ENCODE measurements at places on chromosomes 11 and 22. TPM values are rescaled to one million over a fixed set of nuclear protein-coding genes. Genes with fewer than 3 reads are reported as not detected.

DNA sequence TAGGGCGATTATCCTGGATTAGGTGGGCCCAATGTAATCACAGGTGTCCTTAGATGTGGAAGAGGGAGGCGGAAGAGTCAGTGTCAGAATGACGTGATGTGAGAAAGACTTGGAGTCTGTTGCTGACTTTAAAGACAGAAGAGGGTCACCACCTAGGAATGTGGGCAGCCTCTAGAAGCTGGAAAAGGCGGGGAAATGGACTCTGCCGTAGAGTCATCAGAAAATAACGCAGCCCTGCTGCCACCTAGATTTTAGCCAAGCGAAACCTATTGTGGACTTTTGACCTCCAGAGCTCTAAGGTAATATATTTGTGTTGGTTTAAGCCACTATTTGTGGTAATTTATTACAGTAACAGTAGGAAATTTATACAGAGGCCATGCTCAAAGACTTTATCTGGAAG is 4.8 kb downstream of the DDX10 start:
- DNase-seq: no peak

DNA sequence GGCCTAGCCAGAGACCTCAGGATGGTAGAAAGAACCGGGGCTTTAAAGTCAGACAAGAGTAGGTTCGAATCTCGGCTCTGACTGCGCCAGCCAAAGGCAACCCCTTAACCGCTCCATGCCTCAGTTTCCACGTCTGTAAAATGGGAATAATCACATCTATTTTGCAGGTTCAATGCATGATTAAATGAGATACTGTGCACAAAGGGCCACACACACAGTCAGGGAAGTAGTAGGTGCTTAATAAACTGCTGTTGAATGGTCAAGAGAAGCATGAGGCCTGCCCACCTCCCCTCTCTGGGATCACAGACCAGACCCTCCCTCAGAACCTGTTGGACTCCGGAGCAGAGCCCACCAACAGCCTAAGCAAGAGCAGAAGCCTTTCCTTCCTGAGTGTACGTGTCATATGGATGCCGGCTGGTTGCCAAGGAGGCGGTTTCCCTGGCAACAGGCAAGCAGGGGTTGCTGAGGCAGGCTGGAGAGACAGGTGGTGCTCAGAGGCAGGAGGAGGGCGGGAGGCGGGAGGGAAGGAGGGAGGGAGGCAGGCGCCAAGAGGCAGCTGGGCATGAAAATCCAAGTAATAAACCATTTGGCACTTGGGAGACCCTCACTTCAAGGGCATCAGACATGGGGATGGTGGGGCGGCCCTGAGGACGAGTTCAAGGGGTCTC is 43.9 kb downstream of the NFAM1 start:
- no peak for DNase-seq

DNA sequence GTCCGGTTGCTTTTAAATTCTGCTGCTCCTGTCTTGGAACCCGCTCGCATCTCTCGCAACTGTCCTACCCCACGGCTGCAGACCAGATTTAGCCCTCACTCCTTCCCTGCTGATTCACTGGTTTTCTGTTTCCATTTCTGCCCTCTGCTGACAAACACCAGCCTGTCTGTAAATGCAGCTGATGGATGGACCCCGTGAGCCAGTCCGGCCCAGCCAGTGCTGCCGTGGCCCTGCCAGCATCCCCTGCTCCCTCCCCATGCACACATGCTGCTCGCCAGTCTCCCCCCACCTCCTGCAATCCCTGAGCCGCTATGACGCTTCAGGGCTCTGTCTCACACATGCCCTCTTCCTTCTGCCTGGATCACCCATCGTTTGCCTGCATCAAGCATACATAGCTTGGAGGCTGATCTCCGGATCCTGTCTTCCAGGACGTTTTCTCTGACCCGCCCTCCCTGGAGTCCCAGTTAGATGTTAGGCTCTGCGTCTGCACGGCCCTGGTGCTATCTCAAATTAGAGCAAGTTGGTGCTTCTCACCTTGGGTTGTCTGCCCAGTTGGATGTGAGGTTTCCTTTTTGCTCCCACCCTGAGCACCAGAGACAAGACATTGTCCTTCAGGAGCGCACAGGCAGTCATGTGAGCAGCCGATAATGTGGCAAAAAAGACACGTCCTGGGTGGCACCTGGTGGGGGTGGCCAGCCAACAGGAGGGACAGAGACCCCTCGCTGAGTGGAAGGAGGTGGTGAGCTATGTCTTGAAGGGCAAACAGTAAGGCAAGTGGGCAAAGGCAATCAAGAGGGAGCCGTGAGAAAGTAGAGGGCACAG is 4.3 kb upstream of the ACR start:
- DNase-seq: no peak

DNA sequence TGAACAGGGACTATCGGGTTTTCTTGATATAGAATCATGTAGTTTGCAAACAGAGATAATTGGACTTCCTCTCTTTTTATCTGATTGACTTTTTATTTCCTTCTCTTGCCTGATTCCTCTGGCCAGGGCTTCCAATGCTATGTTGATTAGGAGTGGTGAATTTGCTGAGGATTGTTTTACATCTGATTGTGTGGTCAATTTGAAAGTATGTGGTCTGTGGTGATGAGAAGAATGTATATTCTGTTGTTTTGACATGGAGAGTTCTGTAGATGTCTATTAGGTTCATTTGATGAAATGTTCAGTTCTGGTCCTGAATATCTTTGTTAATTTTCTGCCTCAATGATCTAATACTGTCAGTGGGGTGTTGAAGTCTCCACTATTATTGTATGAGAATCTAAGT is 713.2 kb upstream of the CCDC179 start:
- DNase-seq: no peak

DNA sequence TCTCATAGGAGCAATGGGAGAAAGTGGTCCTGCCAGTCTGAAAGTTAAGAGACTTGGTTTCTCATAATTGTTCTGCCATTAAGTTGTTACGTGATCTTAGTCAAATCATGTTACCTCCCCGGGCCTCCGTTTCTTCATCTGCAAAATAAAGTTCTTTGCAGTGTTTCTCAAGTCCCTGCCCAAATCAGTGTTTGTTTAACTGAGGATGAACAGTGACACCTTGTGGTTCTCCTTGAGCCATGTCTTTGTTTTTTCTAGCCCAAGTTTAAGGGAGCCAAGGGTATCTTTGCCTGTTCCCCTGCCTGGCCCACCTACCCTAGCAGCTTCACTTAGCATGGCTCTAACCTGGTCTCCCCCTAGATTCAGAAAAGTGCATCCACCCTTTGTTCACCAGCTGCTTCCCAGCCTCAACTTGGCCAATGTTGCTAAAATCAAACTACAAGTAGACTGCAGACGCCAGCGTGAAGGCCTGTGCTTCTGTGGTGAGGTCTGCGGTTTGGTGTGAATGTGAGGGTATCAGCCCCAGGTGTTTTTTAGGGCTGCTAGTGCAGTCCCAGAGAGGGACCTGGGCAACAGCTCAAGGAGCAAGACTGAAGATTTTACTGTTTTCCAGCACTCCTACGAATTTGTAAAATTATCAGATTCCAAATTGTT is 35.5 kb downstream of the FZD4 start:
- no peak for DNase-seq

GRCh38 chr11:11512090-11512489 is 109.7 kb downstream of the GALNT18 start:
- DNase-seq: no peak

DNA sequence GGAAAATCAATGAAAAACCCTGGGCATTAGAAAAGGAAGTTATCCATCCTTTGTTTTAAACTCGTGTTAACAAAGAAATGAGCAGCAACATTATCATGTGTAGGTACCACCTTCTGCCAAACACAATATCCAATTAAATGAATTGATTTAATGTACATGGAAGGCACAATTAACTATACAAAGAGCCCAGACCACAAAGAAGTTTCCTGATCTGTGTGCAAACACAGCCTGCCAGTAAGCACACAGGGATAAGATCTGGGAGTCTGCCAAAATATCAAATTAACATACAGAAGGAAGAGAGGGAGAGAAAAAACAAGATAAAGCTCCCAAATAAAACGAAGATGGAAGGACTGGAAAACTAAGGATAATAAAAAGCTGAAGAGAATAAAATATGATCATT is 54.1 kb upstream of the SLC25A1 start:
- DNase-seq: no peak

GRCh38 chr22:29142116-29142515 is 63.6 kb upstream of the EMID1 start:
- no peak for DNase-seq

Gene MYRF
- polyA plus RNA-seq: 0.94 TPM

Gene C11orf91
- polyA plus RNA-seq: not detected

Gene MUC15
- not detected for polyA plus RNA-seq

Gene ALG12
- polyA plus RNA-seq: 10.5 TPM

Gene SEPTIN3
- 0.75 TPM for polyA plus RNA-seq

Gene TENM4
- 5.2 TPM for polyA plus RNA-seq

Data from forelimb muscle (tissue), 1 donor.